ENCODE measurements at places on chromosomes 13 and 19.

- no peak for DNase-seq
Observed at GRCh38 chr13:31545616-31546015, 193.7 kb upstream of the RXFP2 start.

DNA sequence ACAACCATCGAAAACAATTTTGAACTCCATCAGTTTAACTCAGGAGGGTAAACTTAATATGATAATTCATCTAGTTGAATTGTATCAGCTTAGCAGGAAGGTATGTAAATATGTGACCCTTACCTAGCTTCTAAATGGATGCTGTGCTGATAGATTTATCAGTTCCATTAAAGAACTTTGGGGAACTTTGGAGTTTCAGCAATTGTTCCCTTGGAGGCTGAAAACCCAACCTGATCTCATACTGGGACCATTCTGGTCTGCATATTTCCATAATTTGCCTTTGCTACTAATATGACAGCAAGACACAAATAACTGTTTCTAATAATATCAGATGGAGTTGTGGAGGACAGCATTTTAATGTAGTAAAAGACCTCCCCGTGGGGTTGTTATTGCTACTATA, 127.8 kb downstream of the GGACT start:
- no peak for DNase-seq

DNA sequence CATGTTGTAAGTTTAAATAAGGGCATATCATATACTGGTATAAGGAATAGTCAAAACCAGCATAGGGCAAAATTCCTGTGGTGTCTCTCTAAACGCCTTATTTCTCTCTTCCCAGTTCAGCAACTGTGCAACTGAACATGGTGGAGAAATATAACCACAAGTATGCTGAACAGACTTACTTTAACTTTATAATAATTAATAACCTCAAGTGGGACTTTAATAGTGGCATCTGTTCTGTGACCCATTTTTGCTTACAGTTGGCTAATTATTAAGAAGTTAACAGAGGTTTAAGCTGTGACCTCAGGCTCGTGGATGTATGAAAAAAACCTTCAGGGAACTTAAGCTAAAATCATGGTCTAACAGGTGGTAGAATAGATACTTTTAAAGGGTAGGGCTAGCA, 54.3 kb downstream of the MICU2 start:
- DNase-seq, result no peak

GRCh38 chr13:94182185-94182761, 297.2 kb downstream of the DCT start:
- no peak for DNase-seq

DNA sequence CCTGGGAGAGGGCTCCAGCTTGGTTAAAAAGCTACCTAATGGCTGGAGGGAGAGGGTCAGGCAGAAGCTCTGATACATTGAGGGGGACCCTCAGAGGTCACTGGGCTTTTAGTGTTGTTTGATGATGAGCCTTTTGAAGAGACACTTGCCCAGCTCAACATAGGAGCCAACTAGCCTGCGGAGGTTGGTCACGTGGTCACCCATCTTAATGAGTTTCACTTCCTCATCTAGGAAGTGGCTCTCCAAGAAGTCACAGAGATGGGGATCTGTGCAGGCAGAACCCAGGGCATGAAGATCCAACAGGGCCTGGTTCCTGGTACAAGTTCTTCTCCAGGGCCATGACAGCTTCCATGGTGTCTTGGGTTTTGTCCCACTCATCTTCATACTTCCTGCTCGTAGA, 33.4 kb downstream of the IPO5 start:
- peak; percentile 15 for DNase-seq

- DNase-seq, result no peak
Observed at GRCh38 chr13:97535614-97536013, 101.6 kb downstream of the RAP2A start.

DNA sequence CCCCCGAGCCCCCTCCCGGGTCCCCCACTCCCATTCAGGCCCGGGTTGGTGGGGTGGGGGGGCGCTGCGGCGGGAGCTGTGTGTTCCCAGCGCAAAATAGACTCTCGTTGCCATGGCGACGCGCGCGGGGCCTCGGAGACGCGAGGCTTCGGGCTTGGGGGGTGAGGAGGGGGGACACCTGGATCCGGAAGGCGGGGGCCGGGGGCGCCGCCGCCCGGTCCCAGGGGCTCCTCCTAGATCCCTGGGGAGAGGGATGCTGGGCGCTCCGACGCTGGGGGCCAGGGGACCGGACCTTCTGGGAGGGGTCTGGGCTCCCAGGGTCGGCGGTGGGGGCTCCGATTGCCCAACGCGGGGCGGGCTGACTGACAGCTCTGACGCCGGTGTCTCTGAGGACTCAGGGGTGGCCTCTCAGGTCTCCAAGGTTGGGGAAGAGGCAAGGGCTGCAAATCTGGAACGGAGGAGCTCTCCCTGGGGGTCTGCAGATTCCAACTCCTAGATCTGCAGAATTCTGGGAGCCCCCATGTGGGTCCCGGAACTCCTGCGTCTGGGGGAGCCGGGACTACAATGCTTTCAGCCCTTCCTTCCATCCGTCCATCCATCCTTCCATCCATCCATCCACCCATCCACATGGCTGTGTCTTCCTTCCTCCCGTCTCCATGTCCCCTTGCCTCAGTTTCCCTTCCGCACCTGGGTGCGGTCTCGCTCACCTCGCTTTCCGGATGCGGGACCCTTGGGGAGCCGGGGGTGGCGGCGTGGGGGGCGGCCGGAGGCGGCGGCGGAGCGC, 9.1 kb upstream of the SHISA7 start:
- DNase-seq, result no peak

DNA sequence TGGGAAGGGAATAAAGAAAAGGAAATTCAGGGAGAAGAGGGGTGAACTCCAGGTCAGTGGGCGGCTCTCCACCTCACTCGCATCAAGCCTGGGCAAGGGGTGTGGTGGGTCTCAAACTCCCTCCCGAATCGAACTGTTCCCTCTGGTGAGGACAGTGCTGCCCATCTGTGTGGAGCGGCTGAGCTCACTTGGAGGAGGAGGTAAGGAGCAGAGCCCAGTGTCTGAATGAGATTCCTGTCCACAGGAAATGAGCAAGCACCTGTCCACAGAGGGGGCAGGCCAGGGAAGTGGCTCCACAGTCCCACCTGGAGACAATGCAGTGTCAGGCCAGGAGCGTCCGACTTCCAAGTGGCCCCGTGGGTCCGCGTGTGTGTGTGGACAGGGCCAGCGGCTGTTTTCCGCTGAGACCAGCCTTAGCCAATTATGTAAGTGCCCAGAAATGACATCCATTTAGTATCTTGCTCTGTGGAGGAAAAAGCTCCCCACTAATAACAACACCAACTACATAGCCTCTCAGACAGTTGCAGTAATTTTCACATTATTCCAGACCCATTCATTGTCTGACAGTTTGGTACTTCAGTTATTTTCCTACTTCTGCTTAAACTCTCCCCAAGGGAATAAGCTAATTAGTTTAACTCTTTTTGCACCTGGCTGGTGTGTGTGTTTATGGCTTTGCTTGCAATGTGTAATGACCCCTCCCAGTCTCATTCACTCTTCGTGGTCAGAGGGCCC, 114.6 kb downstream of the SOX1 start:
- no peak for DNase-seq

GRCh38 chr13:84823528-84823927, 941.3 kb upstream of the SLITRK1 start:
- no peak for DNase-seq
